ENCODE measurements at places on chromosomes 2 and 18.

DNA sequence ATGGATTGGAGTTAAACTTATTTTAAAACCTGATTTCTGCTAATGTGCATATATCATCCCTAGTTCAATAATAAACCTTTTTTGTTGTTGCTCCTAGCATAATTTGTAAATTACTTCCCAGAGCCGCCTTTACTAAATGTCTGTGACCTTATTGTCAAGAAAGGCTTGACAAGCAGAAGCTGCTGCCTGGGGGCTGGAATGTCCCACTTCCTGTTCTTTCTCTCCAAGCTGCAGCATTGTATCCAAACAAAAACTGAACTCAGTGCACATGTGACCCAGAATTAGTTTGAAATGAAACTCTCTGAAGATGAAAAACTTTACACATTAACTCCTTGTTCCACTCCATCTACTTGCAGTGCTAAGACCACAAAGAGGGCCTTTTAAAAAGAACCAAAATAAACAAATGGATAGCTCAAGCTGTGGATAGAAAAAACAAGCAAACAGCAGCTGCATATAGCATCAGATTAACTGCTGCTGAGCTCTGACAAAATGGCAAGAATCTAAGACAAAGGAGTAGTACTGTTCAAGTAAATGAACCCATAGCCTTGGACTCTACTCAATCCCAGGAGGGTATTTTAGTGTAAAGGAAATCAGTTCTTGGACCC lies 99.8 kb upstream of the NEUROD1 start:
- no peak for DNase-seq

- DNase-seq: no peak
Measured at GRCh38 chr2:18125303-18125702, 246.8 kb downstream of the KCNS3 start.

GRCh38 chr18:1914489-1914888 lies 656.8 kb downstream of the METTL4 start:
- DNase-seq: no peak

GRCh38 chr18:13527730-13528129 lies 198.6 kb downstream of the FAM210A start:
- no peak for DNase-seq

DNA sequence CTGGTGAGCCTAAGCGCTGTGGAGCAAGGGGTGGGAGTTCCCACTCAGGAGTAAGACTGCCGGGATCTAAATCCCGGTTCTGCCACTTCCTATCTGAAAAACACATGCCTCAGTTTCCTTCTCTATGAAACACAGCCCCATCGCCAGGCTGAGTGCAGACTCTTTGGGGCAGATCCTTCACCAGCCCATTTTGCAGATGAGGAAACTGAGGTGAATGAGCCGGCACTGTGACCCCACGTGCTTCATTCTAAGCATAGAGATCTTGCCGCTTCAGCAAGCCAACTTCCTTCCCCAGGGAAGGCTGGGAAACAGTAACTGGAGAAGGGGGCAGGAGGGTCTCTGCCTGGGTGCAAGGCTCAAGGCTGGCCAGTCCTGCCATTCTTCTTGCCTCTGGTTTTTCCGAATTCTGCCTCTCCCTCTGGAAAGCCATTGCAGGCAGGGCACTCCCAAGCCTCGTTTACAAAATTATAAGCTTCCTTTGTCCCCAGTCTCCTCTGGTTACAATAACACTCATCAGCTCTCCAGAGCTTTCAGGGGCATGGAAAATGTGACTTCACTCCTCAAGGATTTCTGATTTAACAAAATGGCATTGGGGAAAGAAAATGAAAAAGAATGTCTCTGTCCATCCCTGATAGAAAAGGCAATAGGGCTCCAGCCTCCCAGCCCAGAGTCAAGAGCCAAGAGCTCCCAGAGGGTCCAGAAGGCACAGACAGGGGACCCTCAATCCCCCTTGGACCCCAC lies 249.2 kb downstream of the TNS1 start:
- no peak for DNase-seq

- no peak for DNase-seq
Measured at GRCh38 chr2:78757640-78758039, 267.9 kb upstream of the REG3G start.

DNA sequence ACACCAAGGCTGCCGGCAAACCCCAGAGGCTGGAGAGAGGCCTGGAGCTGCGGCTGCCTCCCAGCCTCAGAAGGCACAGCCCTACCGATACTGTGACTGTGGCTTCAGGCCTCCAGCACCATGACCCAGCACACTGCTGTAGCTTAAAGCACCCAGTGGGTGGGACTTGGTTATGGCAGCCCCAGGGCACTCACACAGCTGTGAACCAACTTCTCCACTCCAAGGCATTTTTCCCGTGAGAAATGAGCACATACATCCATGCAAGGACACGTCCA lies 199.5 kb downstream of the NDUFA10 start:
- no peak for DNase-seq

- no peak for DNase-seq
Measured at GRCh38 chr2:30046979-30047378, 99.8 kb upstream of the YPEL5 start.

- DNase-seq: no peak
Measured at GRCh38 chr2:137172162-137172561, 406.8 kb downstream of the THSD7B start.

- no peak for DNase-seq
Measured at GRCh38 chr18:58545338-58546296, 83.3 kb downstream of the ALPK2 start.

DNA sequence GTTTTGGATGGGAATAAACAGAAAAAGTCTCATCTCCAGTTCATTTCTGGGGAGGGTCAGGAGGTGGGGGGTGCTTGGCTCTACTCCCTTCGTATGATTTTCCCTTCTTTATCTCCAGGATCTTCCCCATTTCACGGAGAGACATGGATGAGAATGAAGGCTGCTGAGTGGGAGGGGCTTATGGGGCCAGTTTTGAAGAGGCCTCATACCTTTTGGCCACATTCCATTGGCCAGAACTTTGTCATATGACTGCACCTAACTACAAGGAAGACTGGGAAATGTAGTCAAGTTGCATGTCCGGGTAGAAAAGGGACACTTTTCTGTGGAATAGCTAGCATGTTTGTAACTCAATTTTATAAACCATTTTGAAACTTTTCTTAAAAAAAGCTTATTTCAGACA lies 117.6 kb downstream of the NEDD4L start:
- no peak for DNase-seq

DNA sequence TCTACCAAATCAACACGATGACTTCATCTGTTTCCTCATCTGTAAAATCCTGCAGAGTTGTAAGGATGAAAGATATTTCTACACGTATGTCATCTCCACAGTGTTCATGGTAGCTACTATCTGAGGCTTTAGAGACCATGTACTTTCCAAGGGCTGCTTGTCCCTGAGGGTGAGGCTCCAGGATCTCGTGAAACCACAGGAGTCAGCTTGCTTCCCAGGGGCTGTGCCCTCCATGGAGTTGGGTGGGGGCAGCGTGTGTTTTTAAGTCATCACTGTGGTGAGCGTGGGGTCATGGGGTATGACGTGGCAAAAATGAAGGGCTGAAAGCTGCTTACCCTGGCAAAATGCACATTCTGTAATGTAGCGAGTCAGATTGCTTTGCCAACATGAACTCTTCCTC lies 81.6 kb downstream of the ASAP2 start:
- peak; percentile 78 for DNase-seq

DNA sequence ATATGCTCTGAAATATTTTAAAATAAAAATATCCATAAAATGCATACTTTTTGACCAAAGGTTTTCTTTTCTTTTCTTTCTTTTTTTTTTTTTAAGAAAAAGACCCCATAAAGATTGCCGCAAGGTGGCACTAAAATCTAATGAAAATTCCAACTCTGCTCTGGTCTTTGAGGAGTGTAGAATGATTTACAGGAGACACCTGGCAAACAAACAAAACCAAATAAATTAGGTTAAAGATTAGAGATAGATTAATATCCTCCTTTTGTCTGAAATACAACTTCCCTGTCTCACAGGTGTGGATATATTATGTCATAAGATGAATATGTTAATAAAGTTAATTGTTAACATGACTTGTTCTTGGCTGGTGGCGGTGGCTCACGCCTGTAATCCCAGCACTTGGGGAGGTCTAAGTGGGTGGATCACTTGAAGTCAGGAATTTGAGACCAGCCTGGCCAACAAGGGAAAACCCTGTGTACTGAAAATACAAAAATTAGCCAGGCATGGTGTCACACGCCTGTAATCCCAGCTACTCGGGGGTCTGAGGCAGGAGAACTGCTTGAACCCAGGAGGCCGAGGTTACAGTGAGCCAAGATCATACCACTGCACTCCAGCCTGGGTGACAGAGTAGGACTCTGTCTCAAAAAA lies 3.5 kb upstream of the RHOB start:
- DNase-seq: no peak

GRCh38 chr2:237297421-237298150 lies 116.4 kb downstream of the COL6A3 start:
- DNase-seq: no peak

- DNase-seq: peak; percentile 67
Measured at GRCh38 chr18:42192251-42193248, 237.5 kb downstream of the PIK3C3 start.

GRCh38 chr18:27404855-27405254 lies 219.7 kb upstream of the CHST9 start:
- DNase-seq: no peak

GRCh38 chr2:203097735-203098134 lies 83.1 kb downstream of the NBEAL1 start:
- DNase-seq: no peak

GRCh38 chr2:37154785-37155184 lies 2.0 kb downstream of the EIF2AK2 start:
- no peak for DNase-seq

GRCh38 chr2:85584857-85585780 lies 888 bp downstream of the VAMP5 start:
- DNase-seq: no peak

- no peak for DNase-seq
Measured at GRCh38 chr2:118431165-118431517, 342.9 kb downstream of the INSIG2 start.

- no peak for DNase-seq
Measured at GRCh38 chr2:3840611-3841155, 137.3 kb downstream of the DCDC2C start.

GRCh38 chr2:220310451-220310861 lies 683.0 kb downstream of the SLC4A3 start:
- no peak for DNase-seq

DNA sequence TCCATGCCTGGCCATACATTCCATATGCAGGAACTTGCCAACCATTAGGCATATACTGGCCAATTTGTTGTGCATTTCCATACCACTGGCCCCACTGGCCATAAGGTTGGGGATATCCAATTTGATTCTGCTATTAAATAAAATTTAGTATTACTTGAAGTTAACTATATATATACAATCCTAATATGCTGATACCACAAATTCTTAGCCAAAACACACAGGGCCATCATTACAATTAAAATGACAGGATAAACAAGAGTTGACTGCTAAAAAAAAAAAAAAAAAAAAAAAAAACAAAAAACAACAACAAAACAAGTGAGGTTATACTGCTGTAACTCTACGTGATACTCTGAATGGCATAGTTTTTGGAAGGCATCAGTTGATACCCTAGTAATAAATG lies 23.5 kb upstream of the C2orf42 start:
- no peak for DNase-seq

DNA sequence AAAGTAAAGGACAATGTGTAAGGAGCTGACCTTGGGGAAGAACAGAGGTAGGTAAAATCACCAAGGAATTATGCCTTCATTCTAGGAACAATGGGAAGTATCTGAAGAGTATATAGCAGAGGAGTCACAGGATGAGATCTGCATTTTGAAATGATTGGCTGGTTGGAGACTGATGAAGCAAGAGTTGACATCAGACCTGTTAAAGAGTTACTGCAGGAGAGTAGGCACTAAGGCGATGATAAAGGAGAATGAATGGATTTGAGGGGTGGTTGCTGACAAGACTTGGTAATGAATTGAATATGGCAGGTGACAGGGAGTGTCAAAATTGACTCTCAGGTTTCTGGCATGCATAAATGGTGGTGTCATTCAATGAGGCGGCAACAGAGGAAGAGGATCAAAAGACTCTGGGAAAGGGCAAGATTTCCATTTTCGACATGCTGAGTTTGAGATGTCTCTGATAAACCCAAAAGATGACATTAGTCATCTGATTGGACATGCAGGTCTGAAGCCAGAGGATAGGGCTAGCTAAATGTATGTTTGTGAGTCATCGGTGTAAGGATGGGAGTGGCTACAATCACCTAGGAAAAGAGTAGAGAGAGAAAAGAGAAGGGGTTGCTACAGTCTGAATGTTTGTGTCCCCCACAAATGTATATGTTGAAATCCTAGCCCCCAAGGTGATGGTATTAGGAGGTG lies 236.5 kb downstream of the DYM start:
- no peak for DNase-seq

- DNase-seq: no peak
Measured at GRCh38 chr2:138421315-138421970, 80.1 kb upstream of the SPOPL start.

GRCh38 chr18:24595561-24596031 lies 135.2 kb downstream of the HRH4 start:
- no peak for DNase-seq

DNA sequence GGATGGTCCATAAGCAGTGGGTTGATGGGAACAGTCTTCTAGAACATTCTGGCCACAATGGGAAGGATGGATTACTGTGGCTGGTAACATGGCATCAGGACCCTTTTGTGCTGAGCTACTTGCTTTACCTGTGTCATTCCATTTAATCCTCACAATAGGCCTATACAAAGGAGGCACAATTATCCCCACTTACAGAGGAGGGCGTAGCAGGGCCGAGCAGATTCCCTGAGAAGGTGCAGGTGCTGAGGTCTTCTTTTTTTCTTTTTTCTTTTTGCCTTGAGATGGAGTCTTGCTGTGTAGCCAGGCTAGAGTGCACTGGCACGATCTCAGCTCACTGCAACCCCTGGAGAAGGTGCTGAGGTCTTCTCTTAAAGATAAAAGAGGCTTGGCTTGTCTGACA lies 6.7 kb upstream of the LRRC30 start:
- DNase-seq: no peak

GRCh38 chr2:43448011-43448821 lies 147.6 kb downstream of the THADA start:
- DNase-seq: no peak

GRCh38 chr18:23148382-23148781 lies 13.1 kb downstream of the CABLES1 start:
- DNase-seq: no peak

DNA sequence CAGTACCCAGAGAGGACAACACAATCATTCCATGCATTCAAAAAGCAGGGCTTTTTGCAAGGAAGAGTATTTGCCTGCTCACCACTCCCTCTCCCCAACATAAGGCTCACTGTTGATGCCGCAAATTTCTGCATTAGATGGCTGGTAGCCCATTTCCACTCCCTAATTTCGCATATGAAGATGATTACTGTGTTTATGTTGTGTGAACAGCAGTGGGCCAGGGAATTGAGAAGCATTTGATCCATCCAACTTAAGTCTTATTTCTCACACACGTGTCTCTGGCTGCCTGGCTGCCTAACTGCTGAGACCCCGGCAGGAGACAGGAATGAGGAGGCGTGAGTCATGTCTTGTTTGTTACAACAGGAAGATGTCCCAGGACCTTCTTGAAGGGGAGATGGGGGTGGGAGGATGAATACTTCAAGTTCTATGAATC lies 294.1 kb downstream of the ALK start:
- DNase-seq: peak; percentile 61

All from non-pigmented ciliary epithelial cell (primary cell).